ENCODE measurements at places on chromosomes 2 and 18.

DNA sequence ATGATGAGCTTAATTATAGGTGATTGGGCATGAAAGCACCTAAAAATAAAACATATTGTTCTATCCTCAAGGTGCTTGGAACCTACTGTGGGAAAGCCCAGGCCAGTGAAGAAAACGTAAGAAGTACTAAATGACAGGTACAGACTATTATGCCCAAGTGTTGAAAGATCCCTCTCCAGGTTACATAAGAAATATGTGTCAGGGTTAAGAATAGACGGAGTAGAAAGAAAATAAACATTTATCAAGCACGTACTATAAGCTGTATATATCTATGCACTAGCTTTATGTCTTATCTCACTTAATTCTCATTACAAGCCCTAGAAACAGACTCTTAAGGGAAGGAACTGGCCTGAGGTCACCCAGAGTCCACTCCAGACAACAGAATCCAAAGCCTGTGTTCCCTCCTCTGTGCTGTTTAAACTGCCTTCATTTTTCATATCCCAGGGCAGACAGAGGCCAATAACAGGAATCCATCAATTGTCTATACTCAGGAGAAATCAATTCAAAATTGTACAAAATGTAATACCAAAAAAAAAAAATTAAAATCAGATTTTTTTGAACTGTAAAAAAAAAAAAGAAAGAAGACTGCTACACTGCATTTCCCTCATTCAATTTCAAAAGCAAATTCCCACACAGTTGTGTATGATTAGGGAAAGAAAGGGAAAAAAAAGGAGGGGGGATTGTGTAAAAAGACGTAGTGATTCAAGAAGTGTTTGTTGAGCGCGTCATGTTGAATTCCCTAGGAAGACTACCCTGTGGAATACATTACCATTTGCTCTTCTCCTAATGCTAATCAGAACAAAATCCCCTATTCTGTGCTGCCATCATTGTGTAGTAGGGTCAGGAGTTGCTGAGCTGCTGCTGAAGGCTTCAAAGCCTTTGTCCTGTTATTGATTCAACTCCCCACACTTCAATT is 156.3 kb downstream of the IRS1 start:
- DNase-seq = no peak

DNA sequence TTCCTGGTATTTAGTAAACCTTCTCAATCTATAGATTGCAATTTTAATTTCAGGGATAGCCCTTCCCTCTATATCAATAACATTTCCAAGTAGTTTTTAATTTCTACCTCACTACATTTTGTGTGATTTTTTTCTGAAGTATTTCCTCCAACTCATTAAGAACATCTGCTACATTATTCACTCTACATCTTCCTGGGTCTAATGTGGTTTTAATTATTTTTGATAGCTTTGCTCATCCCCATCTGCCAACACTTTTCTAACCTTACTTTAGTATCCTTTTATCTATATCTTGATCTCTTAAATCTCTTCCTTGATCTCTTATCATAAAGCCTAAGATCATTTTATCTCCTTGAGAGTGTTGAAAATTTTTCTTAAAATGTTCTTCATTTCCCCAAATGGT is 278.3 kb upstream of the CYP26B1 start:
- DNase-seq = no peak

GRCh38 chr2:30358842-30359241 is 88.2 kb upstream of the LCLAT1 start:
- DNase-seq = no peak

GRCh38 chr18:10995550-10995949 is 153.8 kb downstream of the PIEZO2 start:
- DNase-seq = no peak

GRCh38 chr2:141075753-141076152 is 1055.1 kb downstream of the LRP1B start:
- no peak for DNase-seq

GRCh38 chr18:55302167-55302833 is 285.7 kb downstream of the TCF4 start:
- DNase-seq = no peak

DNA sequence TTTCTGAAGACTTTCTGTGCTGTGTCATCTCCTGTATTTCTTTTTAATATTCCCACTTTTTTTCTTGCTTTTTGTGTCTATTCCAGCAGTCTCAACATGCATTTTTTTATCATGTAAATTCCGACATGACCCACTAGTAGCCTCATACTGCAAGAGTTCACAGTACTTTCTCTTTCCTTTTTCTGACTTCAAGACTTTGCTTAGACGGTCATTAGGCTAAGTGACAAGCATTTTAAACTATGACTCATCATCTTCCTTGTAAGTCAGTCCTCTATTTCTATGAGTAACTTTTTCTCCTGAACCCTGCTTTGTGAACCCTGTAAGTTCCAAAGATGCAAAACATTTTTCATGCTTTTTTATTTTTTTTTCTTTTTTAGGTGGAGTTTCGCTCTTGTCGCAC is 381.2 kb downstream of the TXNL1 start:
- no peak for DNase-seq

DNA sequence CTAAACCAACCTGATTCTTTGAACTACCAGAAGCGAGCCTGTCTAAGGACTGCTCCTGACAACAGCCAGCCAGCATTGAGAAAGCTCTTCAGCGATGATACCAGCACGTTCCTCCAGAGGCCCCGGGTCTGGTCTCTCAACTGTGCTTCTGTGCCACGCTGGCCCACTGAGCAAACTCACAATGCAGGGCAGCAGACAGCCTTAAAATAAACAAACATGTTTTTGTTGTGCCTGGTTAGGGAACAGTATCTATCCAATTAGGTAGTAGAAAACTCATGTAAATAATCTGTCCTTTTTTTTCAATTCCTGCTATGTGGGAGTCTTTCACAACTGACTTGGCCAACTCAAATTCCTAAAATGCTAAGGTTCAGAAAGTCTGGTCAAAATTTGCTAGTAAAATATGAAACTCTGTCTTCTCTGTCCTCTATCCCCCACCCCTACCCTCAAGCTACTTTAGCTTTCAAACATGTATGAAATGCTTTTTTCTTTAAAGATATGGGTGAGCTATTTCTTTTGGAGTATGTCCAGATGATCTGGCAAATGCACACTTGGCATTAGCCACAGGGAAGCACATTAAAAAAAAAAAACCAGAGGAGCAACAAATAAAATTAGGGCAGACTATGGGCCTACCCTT is 21.4 kb upstream of the EML4 start:
- DNase-seq = peak; percentile 78

DNA sequence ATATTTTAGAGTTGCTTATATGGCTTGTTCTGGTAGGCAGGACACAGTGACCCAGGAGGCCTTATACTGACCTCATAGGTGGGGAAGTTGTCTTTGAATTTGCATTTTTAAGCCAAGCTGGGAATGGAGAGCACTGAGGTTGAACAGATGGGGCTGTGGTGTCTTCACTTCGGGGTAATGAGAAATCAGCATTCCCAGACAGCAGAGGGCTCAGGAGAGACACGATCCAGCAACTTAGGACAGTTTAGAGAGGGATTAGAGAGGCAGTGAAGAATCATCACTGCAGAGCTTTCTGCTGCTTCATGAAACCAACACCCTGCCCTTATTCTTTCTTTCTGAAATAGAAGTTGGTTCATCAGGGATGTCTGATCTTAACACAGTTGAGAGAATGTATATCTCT is 202.4 kb downstream of the TDRD15 start:
- DNase-seq = no peak

All from AG09319 (cell line).